ENCODE measurements at places on chromosomes 16 and 17.

DNA sequence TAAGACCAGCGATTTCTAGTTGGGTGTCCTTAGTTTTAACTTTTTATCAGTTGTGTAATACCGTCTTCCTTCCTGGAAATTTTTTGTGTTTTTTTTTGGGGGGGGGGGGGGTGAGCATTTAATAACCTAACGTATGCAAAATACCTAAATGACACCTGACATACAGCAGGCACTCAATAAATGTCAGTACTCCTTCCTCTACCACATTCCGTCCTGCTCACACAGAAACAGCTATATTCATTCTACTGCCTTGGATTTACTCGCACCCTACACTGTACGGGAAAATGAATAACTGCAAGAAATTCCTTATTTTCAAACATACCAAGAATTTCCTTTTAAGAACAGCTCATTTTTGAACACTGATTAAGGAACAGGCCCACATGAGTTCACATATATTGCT, 5.3 kb downstream of the XYLT1 start:
- no peak for DNase-seq

DNA sequence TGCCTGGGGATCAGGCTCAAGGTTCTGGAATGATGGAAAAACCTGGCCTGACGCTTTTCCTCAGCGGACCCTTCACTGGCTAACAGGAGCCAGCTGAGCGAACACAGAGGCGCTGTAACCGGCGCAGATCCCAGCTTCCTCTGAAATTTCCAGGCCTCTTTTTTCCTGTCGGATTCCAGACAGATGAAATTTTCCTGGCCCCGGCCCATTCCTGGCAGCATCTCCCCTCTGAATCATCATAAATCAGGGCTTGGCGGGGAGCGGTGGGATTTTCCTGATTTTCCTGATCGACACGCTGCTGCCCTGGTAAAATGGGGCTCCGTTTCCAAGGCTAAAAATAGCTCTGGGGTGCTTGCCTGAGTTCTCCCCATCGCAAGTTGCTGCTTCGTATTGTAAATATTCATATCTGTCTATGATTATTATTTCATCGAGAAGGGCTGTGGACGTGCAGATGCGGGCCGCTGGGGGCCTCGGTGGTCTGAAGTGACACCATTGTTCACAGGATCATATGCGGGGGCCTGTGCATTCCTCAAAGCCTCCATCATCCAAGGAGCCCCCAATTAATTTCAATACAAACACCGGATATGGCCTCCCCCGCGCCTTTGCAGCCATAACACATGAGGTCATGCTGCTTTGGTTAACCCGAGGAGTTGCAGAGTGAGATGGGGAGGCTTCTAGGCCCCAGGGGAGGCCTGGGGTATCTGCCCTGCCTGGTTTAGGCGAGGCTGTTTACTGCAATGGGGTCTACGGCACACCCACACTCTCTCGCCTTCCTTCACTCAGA, 45.8 kb upstream of the ETV4 start:
- DNase-seq, result no peak

DNA sequence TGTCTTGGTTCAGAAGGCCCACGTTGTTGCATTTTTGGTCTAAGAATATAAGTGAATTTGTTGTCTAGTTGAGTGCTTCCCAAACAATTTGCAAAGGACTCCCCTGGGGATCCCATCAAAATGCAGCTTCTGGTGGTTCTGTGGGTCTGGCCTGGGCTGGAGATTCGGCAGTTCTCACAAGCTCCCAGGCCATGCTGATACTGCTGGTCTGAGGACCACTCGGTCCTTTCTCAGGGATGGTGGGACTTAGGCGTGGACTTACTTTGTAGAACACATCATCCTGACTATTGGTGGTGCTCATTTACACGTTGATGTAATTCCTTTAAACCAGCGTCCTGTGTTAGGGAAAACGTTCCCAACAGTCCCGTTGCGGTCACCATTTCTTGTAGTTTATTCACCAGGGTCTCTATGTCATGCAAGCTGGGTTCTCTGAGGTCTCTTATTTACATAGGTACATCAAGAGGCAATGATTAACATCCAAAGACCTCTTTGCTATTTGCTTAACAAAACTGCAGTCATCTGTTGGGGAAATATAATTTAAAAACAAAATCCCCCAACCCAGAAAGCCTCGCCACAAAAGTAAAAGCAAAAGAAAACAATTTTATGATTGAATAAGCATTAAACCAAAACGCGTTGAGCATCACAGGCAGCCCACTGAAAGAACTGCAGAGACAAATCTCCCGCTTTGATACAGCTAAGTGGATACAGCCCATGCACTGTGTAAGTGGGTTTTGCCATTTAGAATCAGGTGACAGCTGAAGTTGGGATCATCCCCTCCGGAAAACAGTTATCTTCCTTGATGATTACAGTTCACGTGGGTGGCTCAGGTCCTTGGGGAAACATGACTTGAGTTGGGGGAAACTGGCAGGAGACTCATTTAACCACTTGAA, 39.0 kb upstream of the SEC14L1 start:
- no peak for DNase-seq

DNA sequence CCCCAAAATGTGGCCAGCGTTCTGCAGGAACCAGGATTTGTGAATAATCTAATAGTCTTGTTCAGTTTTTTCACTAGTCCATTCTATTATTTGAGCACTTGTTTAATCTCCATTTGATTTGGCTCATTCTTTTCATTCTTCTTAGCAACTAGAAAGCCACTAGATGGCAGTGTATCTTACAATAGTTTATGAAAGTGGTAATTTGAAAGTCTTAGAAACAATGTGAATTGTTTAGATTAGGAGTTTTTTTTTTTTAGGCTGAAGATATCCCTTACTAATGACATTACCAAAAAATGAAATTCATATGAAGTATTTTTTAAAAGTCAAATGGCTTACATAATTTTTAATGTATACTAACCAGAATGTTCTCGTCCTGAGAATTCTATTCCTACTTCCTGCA, 6.7 kb downstream of the ERI2 start:
- no peak for DNase-seq

DNA sequence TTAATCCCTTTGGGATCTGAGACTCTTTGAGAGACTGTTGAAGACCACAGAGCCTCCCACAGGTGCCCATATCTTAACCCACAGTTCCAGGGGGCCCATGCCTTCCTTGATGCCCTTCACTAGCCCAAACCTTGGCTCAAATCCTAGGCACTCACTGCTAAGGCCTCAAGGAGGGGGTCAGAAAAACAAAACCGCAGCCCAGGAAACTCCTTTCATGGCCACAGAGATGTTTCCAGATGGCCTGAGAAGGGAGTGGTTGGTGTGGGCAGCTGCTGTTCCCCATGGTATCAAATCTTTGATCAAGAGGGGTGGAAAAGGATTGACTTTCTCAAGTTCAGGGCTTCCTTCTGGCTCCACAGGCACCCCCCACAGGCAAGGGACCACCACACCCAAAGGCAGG, 44.7 kb downstream of the CDH1 start:
- DNase-seq, result no peak

DNA sequence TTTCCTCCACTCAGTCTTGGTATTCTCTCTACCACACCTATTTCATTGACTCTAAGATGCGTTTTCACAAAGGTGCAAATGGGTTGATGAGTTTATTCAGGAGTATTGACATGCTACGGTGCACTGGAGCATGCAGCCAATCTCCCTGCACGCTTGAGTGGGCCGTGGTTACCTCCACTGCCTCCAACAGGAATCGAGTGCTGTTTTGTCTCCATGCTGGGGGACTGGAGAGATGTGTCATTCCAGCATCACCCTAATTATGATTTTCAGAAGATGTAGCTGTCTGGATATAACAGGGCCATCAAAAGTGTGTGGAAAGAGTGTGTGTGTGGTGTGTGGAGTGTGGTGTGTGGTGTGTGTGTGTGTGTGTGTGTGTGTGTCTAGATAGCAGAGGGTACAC, 351.6 kb upstream of the ZFHX3 start:
- no peak for DNase-seq

DNA sequence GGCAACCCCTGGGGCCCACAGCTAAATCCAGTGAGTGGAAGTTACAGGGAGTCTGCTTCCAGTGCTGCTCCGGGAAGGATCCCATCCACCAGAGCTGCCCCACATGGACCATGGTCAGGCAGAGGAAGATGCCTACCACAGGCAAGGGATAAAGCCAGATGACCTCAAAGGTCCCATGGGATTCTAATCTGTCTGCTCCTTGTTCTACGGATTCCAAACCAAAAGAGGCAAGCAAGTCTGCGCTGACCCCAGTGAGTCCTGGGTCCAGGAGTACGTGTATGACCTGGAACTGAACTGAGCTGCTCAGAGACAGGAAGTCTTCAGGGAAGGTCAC, 1.4 kb downstream of the CCL4L2 start:
- no peak for DNase-seq

DNA sequence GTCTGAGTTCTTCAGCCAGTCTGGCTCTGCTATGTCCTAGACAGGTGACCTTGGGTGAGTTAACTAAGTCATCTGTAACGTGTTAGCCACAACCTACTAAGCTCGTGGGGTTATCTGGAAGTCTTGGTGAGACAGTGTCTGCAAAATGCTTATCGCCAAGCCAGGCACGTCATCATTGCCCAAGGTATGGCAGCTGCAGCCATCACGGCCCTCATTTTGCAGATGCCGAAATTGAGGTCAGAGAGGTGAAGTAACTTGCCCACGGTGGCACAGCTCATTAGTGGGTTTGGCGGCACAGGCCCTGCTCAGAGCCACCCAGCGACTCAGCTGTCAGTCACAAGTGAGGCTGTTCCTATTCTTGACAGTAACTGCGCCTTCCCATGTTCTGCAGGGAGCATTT, 79.8 kb downstream of the CMIP start:
- DNase-seq, result no peak

GRCh38 chr16:88847654-88848053, 9.1 kb downstream of the GALNS start:
- no peak for DNase-seq

DNA sequence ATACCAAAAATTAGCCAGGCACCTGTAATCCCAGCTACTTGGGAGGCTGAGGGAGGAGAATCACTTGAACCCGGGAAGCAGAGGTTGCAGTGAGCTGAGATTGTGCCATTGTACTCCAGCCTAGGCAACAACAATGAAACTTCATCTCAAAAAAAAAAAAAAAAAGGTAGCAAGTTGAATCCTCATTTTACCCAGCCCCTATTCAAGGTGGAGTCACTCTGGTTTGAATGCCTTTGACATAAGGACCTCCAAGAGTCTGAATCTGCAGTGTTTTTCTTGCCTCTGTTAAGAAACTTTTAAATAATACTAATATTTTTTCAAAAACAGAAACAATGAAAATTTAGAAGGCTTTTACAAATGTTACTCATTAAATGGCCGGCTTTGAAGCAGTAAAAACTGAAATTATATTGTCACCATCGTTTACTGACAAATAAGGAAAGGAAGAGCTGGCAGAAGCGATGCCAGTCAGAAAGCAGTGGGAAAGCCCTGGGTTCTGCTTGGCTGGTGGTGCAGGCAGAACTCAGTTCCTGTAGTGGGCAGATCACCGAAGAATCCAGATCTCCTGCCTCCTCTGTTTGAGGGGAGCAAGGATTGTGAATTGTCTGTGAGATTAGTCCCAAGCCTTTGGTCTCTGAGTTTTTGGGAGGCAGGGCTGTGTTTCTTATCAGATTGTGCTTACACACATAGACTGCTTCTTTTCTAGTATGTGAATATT, 99.7 kb upstream of the HAS3 start:
- no peak for DNase-seq
